ENCODE measurements at places on chromosomes 5 and 9. TPM values are rescaled to one million over a fixed set of nuclear protein-coding genes. Genes with fewer than 3 reads are reported as not detected.

- DNase-seq = no peak
- no peaks in the 10 kb centered on the region for H3K4me1 ChIP-seq
- no peaks in the 10 kb centered on the region for H3K27me3 ChIP-seq
- H3K4me3 ChIP-seq = no peak overlapping the region
- no peaks in the 10 kb centered on the region for H3K36me3 ChIP-seq
- no peak overlapping the region for H3K27ac ChIP-seq
Observed at GRCh38 chr5:178551059-178551458, 39.1 kb downstream of the COL23A1 start.

DNA sequence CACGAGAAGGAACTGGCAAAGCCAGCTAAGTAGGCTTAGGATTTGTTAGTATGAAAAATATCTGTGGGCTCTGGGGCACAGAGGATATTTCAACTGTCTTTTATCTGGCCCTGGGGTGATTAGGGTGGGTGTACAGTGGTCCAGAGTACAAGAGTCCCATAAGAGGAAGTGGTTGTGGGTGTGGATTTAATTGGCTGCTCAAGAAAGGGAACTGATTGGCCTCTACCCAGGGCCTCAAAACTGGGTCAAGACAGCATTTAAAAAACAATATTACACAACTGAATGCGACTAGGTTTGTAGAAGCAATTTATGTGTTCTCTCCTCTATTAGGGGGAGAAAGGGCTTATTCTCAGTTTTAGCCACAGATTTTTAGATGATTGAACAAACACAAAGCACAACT, 1353.4 kb upstream of the WWC1 start:
- no peak for DNase-seq
- H3K27ac ChIP-seq = no peak overlapping the region
- no peak overlapping the region for H3K4me3 ChIP-seq
- H3K36me3 ChIP-seq = no peaks in the 10 kb centered on the region
- no peaks in the 10 kb centered on the region for H3K4me1 ChIP-seq

- H3K27ac ChIP-seq = no peak overlapping the region
- DNase-seq = peak; percentile 70
- no peaks in the 10 kb centered on the region for H3K36me3 ChIP-seq
- no peak overlapping the region for H3K4me3 ChIP-seq
Observed at GRCh38 chr9:21455320-21455719, 15.1 kb downstream of the IFNA1 start.

DNA sequence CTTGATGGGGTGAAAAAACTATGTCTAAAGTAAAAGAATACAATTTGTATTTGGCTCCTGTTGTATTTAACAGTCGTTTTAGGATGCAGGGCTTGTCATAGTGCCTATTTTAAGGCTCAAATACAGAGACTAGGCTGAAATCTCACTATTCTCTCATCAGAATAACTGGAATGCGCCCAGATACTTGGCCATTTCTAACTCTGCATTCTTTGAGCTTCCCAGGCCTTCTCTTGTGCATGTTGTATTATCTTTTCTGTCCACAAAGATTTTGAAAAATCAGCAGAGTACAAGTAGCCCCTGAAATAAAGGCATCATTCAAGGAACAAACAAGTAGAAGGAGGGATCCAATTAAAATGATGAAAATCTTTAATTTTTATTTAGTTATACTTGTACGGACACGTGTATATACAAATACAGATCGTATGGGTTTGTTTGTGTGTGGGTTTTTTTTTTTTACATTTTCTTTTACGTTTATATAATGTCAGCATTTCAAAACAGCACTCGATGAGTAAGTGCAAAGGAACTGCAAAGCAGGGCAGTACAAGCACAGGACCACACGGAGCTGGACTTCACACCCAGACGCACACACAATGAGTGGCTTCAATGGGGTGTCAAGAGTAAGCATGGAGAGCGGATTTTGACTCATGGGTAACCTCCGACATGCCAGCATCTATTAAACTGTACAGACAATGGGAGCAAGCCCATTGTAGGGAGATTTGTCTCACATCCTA, 294.0 kb downstream of the EFNA5 start:
- H3K4me3 ChIP-seq = no peak overlapping the region
- no peaks in the 10 kb centered on the region for H3K4me1 ChIP-seq
- no peak overlapping the region for H3K27ac ChIP-seq
- no peak for DNase-seq

DNA sequence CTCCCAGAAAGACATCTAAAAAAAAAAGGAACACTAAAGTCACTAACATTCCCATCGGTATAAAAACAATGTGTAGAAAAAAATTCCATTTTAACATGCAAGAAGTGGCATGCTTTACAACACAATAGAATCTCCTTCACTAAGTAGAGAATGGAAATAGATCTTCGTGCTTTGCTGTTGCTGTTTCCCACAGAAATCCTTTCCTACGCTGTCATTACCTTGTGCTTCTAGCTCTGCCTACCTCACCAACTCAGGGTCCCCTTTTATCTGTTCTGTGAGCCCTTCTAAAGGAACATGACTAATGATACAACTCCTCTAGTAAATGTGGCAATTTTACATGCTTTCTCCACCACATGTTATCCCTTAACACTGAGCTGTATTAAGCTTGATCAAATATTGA, 202.9 kb downstream of the MCTP1 start:
- no peaks in the 10 kb centered on the region for H3K36me3 ChIP-seq
- H3K4me3 ChIP-seq = peak overlapping the region; percentile 25
- peaks cover 7% of the 10 kb centered on the region for H3K4me1 ChIP-seq

Gene CD14
- total RNA-seq = 0.31 TPM

Gene PPP3R2
- not detected for total RNA-seq

Gene EQTN
- not detected for total RNA-seq

Gene ITK
- total RNA-seq = 237 TPM

All from activated CD4-positive, alpha-beta T cell treated with anti-CD3 and anti-CD28 coated beads, Interleukin-2, amount 10 ng/mL, durations not matched to agents 24 days and 14 days (primary cell).